ENCODE measurements at places on chromosomes 4 and X. TPM values are rescaled to one million over a fixed set of nuclear protein-coding genes. Genes with fewer than 3 reads are reported as not detected.

DNA sequence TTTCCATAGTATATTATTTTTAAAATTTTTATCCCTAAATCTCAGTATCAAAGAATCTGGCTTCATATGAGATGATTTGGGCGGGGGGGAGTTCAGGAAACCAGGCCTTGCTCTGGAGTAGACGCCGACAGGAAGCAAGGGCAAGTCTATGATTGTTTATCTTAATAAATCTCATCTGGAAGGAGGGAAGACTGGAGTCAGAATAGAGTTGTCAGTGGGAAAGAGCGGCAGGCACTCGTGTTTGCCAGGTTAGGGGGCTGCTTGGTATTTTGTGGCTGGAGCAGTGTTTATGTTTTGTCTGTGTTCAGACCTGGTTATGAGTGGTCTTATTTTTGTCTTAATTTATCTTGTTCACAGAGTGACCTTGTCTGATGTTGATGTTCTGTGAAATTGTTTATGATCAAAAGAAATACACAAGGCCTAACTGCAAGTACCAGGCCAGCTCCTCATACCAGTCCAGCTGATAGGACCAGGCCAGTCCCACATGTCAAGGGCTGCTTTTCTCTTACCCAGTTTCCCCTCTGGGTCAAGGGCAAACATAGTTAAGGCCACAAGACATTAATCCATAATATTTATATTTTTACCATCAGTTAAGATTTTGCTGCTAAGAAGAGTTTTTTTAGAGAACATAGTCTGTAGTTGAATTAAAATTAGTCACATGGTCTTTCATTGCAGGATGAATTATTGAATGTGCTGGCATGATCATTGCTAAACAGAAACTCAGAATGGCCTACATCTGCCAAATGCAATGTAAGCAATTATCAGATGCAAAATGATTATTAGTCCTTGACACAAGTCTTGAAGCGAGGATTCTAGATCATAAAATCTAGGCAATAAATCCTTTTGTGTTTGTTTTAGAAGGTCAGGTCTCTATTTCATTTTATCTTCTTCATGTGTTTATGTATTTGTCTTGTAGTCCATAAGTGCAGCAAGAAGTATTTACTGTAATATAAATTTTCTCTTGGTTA, 176.5 kb downstream of the GASK1B start:
- DNase-seq: no peak

GRCh38 chr4:22692736-22693135, at the start of gene GBA3:
Gene GBA3 (plus strand): TSS chr4:22692937.
- no peak for DNase-seq

DNA sequence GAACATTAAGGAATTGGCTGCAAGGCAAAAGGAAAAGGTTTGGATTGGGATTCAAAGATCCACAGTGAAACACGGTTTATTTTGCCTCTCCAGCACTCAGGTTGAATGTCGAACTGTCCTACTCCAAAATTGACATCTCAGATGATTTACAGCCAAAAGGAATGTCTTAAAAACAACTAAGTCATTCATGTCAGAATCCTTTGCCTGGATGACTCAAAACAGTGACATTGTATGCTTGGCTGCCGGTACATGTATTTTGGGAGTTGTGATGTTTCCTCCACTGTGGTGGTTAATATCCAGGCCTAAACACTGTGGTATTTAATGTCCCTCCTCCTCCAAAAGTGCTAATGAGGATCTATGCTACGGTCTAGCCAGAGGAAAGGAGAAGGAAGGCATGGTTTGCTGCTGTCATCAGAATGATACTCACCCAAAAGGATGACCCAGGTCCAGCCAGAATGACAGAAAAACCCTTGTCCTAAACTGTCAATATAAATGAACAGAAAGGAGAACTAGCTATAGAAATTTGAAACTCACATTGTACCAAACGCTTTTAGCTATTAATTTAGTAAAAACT, 20.9 kb downstream of the PGM2 start:
- no peak for DNase-seq

DNA sequence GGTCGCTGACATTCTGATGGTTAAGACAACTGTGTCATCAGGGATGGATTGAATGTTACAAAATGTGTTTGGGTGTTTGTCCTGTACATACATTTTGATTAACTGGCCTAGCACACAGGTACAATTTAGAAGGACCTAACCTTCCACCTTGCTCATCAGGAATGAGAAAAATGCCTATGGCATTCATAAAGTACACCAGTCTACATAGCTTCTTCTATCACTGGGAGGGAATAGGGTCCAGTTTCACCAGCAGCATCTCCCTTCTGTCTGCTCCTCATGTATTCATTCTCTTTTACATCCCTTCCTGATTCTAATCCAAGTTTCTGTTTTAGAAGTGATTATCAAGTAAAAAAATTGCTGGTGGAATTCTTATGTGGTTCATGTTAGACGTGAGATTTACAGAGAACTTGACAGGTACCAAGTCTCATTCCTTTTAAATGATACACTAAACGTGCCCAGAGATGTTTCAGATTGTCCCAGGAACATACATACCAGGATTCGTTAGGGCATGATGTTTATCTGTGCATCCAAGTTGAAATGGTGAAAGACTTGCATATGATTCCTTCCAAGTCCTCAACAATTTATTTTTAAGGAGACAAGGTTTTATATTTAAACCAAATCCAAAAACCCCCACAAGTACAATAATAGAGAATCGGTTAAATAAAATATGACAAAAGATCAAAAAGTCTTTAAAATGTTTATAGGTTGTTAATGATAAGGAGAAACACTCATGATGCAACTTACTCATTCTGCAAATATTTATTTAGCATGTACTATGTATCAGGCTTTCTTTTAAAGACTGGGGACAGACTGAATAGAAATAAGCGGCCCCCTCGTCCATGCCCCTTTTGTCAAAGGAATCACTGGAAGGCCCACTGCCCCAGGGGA, 359.1 kb downstream of the ZNF674 start:
- no peak for DNase-seq

GRCh38 chrX:71118985-71119535, 664 bp downstream of the MED12 start:
- no peak for DNase-seq

DNA sequence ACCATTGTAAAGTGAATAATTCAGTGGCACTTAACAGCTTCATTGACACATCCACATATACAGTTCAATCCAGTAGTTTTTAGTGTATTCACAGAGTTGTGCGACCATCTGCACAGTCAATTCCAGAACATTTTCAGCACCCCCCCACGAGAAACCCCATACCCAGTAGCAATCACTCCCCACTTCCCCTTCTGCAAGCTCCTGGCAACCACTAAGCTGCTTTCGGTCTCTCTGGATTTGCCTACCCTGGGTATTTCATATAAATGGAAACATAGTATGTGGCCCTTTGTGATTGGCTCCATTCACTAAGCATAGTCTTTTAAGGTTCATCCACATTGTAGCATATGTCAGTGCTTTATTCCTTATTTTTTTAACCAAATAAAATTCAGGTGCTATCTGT, 10.0 kb downstream of the MSL3 start:
- no peak for DNase-seq

DNA sequence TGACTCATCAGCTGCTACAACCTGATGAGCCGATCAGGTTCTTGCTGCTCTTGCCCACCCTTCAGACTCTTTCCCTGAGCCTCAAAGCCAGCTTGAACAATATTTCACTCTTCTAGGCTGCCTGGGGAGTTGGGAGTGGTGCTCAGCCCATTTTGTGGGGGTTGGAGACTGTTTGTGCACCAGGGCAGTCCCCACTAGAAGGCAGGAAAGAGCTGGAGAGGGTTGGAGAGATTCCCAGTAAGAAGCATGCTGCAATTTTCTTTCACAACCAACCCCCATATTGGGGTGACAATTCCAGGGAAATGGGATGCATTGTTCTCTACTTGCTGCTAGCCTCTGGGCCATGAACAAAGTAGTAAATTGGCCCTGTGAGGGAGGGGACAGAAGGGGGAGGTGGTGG, 44.1 kb downstream of the SLC16A2 start:
- no peak for DNase-seq

GRCh38 chrX:68175562-68175961, 257.7 kb downstream of the OPHN1 start:
- peak; percentile 87 for DNase-seq

- peak; percentile 97 for DNase-seq
Measured at GRCh38 chr4:158873795-158874401, 105.1 kb downstream of the FNIP2 start.

GRCh38 chr4:124854968-124855367, 142.4 kb upstream of the ANKRD50 start:
- peak; percentile 70 for DNase-seq

DNA sequence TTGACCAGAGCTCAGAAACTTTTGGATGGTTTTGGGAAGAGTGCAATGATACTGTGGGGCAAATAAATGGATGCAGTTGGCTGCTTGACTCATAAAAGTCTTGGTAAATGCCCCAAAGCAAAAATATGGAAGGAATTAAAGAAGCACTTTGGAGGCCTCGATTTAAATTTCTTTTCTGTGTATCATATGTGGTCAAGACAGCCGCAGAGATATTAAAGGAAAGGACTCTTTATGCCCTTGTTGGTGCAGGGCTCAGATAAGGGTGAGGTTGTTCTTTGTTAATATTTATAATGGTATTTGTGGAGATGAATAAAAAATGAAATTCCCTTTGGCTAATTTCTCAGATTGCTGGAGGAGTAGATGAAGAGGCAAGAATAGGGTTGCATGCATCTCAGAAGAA, 90.2 kb downstream of the NHS start:
- DNase-seq: no peak

DNA sequence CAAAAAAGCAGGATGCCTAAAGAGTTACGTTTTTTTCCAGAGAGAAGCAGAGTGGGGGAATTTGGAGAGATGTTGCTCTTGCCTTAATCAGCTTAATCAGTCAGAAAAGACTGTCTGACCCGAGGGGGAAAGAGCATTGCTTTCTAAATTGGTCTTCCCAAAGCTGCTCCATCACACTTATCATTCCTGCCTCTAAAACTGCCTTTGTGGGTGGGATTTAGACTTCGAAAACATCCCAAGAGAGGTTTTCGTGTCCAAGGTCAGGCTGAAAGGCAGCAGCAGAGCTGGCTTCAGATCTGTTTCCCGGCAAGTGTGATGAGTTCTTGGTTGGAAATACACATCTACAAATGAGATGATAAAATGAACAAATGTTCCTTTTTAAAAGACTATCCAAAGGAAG, 155.2 kb downstream of the SH2D1A start:
- no peak for DNase-seq

DNA sequence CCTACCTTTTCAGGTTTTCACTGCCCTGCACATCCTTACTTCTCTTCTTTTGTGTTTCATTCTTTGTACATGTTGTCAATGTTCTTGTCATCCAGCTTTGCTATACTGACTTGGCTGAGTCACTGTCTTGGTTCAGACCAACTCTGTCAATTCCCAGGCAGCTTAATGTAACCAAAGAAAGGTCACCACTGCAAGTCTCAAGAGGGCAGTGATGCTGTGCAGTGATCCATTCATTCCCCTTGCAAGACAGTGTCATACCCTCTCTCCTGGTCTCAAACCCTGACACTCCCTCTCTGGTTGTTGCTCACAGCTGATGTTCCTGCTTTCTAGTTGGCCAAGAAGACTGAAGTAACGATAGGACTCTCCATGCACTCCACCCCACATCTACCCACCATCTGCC, 17.5 kb downstream of the RAB39B start:
- no peak for DNase-seq

DNA sequence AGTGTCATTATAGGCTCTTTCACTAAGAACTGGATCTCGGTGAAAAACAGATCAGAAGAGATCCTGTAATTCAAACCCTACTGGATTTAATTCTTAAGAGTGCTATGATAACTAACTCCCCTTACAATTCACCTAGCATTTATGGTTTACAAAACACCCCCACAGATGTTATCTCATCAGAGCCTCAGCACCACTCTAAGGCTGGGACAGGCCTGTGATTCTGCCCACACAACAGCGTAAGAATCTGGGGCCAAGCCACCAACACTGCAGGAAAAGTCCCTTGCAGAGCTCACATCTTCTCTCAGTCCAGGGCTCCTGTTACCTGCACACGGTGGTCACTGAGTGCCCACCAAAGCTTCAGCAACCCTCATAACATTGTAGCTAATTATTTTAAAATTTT, 8.9 kb downstream of the MFAP3L start:
- no peak for DNase-seq

DNA sequence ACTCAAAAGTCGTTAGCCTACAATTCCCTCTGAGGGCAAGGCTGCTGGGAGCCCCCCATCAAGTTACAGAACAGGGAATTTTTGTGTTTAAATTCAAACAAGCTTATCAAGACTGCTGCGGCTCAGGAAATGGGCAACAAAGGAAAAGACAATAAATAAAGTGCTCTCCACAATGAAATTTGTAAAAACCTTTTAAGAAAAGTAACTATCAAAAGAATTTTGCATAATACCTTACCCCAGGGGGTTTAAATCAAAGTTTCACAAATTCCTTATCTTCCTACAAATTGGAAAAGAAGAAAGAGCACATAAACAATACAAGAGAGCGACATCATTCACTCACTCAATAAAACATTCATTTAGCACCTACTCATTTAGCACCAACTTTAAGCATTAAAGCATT, 97.9 kb upstream of the CCDC160 start:
- DNase-seq: no peak

DNA sequence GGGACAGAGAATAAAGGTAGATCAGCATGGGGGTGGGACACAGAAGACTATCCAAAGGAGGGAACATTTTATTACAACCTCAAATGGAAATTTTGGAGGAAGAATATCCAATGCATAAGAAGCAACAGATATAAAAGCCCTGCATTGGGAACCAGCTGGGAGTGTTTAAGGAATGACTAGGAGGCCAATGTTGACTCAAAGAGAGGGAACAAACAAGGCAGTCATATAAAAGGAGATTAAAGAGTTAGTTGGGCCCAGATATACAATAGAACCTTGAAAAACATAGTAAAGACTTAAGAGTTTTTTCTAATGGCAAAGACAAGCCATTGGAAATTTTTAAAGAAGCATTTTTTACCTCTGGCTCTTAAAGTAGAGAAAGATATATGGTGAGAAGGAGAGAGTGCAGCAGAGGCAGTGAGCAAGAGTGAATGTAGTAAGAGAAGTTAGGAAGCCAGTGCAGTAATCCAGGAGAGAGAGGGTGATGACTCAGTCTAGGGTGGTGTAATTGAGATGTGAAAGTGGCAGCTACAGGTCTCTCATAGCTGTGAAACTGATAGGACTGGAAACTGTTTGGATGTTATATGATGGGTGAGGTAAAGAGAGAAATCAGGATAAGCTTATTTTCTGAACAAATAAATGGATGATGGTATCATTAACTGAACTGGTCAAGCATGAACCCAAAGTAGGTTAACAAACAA, 182.2 kb upstream of the ATOH1 start:
- DNase-seq: no peak

DNA sequence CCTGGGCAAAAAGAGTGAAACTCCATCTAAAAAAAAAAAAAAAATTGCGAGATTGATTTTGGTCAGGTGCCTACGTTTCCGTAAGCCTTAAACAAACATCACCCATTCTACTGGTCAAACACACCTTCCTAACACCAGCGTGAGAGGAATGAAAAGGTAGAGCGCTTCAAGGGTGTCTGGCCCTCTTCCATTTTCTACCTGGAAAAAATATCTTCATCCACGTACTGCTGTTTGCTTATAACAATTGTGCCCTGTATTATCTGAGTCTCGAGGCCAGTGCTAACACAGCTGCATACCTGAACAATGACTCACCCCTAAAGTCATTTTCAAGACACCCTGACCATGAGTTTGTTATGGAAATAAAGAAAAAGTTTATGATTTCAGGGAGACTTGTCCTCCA, 13.9 kb downstream of the TMSB4X start:
- peak; percentile 62 for DNase-seq

MSX1 gene
- 13.4 TPM for total RNA-seq

PPP4R3C gene
- not detected for total RNA-seq

DDX53 gene
- total RNA-seq: not detected

ODAPH gene
- total RNA-seq: not detected

LDB2 gene
- not detected for total RNA-seq

TBL1X gene
- total RNA-seq: 13.9 TPM

All from LHCN-M2 (cell line).